Urinary bladder (tissue), 4 donors: ENCODE measurements at places on chromosomes 1 and 21. TPM values are rescaled to one million over a fixed set of nuclear protein-coding genes. Genes with fewer than 3 reads are reported as not detected.
A peak's percentile ranks its signal among the peaks of the same experiment; 100 is the strongest.

- peak; percentile 33 for DNase-seq
Observed at GRCh38 chr1:119472080-119472818, 34.8 kb upstream of the HSD3B1 start.

DNA sequence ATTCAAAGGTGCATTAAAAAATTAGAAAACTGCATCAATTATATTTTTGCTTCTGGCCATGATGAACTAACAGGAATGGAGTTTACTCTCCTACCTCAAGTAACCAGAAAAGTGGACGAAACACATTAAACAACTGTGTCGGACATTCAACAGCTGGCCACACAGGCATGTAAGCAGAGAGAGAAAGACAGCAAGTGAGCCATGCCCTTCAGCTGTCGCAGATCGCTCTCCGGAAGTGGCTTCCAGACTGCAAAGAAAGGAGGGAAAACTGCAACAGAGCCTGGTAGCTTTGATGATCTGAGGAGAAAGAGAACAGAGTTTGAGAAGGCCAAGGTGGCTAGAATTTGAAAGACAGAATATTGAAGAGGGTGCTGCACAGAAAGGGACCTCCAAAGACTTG lies 557.2 kb downstream of the MATN1 start:
- no peak for DNase-seq

- no peak for DNase-seq
Observed at GRCh38 chr21:35628316-35628715, 432.0 kb downstream of the SETD4 start.

GRCh38 chr1:204377800-204378668 lies 18.3 kb upstream of the PLEKHA6 start:
- DNase-seq, result no peak

DNA sequence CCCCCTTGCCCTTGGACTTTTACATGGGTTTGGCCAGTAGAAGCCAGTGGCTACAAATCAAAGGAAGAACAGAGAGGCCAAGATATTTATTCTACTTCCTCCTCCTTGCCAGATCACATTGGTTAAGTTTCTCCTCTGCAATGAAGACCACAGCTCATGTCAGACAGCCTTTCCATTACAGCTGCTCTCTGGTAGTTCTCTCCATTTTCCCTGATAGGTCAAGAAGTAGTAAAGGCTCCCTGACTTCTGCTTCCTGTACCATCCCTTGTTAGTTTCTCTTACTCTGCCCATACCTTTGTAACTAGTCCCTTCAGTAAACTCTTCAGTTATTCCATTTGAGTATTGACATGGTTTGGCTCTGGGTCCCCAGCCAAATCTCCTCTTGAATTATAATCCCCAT lies 27.8 kb downstream of the NME7 start:
- no peak for DNase-seq

GRCh38 chr1:151536499-151536898 lies 3.6 kb upstream of the TUFT1 start:
- no peak for DNase-seq

GRCh38 chr21:28132713-28133112 lies 860.0 kb downstream of the LTN1 start:
- DNase-seq, result no peak

DNA sequence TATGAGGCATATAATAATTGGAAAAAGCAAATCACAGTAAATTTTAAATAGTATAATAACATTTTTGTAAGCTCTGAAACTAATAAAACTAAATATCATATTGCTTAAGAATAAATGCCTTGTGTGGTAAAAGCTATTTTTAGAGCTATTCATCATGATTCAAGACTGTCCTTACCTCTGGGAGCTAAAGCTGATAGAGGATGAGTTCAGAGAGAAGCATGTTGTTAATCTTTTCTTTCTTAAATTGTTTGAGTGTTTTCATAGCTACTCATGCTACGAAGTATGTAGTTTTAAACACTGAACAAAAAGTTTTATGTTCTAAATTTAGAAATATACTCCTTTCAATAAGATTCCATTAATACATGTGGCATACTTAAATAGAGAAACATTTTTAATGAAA lies 30.5 kb downstream of the IFI16 start:
- DNase-seq, result no peak

DNA sequence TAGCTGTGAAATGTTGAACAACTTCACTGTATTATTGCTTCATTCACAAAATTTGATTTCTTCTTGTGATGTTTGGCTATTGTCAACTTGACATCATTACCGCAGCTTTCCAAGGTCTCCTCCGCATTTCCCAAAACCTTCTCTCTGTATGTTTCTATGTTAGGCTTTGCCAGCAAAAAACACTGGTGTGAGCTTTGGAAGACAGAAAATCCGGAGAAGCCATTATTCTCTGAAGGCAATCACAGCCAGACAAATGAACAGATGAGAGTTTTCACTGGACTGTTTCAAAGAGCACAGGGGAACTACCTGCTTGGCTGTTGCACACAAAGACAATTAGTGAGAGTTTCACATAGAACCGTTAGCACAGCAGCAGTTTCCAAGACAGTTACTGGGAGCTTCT lies 609.6 kb downstream of the BRINP3 start:
- no peak for DNase-seq

- DNase-seq, result no peak
Observed at GRCh38 chr1:246280551-246280950, 226.5 kb downstream of the SMYD3 start.

DNA sequence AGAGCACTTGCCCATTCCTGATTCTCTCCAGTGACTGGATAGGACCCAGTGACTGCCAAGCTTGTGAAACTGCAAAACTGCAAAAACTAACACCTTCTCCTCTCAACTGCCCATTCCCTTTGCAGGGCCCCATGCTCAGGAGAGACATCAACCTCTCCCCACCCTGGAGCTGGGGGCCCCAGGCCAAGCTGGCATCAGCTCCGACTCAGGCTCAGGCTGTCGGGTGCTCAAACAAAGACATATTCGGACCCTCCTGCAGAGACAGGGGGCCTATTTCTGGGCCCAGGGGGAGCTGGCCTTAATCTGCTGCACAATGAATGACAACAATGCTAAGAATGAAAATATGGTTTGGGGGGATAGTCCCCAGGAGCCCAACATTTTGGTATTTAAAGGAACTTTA lies 11.8 kb downstream of the LMX1A start:
- DNase-seq, result no peak

DNA sequence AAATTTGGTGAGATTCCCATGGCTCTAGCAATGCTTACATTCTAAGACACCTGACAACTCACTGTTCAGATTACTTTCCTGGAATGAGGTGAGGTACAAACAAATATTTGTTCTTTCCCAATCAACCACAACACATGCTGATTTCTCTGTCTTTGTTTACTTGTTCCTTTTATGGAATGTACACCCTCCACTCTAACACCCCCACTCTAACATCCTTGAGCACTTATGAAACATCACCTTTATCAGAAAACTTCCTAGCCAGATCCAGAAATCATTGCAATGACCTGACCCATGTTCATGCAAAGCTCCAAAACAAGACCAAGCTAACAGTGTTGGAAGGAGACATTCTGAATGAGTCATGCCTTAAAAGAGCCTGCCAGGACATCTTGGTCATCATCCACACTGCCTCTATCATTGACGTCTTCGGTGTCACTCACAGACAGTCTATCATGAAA lies 35.5 kb downstream of the HSD3B1 start:
- no peak for DNase-seq

DNA sequence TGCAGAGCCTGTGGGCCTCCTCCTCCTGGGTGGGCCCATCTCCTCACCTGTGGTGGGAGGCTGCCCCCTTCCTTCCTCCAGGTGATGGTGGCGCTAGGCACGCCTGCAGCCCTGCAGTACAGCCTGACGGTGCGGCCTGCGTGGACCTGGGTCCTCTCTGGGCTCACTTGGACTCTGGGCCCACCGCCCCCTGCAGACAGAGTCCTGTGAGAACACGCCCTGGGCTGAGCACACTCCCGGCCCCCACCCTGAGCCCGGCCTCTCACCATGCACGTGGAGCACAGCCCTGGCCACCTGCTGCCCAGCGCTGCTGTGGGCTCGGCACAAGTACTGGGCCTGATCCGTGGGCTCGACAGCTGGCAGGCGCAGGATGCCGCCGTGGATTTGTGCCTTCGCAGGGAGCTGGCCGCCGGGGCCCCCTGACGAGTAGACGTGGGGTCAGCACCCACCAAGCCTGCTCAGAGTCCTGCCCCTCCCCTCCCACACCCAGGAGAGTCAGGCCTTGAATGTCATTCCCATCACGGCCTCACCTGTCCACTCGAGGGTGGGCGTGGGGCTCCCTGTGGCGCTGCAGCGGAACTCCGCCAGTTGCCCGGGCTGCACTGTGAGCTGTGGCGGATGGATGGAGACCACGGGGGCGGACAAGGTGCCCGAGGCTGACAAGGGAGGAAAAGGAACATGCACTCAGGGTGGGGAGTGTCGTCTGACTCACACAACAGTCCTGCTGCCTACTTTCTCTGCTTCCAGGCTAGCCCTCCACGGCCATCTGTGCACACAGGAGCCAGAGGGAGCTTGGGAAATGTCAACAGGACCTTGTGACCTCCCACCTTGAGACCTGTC lies 43.4 kb downstream of the LDLRAD2 start:
- no peak for DNase-seq

GRCh38 chr21:19181604-19182140 lies 778.1 kb upstream of the TMPRSS15 start:
- no peak for DNase-seq

DNA sequence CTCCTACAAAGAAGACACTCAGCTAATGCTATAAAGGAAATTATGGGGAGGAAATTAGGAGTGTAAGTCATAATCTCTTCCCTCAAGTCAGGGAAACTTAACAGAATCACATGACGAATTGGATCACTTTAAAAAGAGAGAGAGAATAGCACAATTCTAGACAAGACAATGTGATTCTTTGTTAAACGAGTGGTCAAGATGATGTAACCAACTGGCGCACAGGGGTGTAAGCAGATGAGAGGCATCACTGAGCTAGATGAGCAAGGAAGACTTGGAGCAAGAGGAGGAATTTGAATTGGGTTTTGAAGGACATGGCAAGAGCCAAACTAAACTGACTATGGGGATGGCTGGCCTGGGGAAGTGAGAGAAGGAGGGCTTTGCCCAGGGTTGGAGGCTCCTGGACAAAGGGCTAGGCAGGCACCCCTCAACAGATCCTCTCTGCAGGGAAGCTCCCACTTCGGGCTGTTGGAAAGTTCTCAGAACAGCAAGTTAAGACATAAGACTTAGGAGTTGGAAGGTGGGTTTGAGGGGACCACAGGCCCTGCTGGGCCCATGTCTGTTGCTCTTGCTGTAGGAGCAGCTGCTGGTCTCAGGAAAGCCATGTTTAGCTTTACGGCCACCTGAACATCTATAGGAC lies 123.9 kb upstream of the GRIK3 start:
- DNase-seq, result no peak

DNA sequence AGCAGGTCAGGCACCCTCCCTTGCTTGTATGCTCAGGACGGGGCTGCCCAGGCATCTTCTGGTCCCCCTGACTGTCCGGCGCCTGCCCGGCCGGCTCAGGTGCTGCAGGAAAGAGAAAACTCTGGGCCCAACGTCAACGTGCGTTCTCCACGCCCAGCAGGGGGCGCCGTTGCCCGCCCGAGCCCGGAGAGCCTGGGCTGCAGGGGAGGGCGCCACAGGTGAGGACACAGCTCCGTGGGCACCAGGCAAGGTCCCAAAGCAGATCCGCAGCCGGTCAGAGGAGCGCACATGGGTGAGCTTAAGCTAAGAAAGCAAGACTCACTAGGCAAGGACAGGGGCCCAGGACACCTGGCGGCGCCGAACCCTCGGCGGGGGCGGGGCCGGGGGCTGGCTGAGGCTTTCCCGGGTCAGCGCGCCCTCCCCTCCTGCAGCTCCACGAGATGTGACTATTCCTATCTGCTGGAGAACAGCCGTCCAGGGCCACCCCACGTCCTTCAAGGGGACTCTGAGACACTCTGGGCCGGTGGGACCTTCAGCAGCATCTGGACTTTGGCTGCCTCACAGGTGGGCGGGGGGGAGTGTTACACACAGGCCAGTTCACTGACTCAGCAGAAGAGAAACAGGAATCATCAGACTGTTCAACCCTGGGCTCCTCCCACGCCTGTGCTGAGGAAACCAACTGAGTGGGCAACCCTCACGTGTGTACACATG lies 29.3 kb downstream of the KRTAP10-1 start:
- DNase-seq, result no peak

DNA sequence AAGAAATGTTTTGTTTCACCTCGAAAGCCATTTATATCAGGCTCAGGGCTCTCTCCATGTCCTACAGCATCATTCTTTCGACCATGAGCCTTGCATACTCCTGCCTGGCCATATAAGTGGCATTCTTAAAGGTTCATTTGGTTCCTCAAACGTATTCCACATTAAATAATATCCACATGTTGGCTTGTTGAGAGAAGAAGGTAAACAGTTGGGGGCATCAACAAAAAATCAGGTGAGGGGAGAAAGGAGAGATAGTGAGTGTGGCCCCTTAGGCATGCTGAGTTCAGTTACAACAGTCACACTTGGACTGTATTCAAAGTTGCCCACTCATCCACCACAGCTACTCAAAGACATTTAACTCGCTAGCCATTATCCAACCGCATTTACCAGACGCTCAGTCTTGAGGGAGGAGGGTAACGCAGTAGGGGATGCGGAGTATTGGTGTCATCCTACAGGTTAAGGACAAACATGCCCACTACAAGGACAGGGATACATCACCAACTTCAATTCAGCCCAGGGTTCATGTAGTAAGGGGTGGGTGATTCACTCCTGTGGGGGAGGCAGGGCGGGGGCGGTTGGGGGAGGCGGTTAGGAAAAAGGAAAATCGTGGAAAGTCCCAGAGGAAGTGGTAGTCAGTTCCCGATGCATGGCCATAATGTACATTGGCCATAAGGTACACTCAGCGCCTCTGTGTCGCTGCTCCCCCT lies 1.4 kb downstream of the ZNF697 start:
- DNase-seq, result no peak

- DNase-seq, result no peak
Observed at GRCh38 chr1:84272401-84272800, 29.1 kb upstream of the SAMD13 start.

DNA sequence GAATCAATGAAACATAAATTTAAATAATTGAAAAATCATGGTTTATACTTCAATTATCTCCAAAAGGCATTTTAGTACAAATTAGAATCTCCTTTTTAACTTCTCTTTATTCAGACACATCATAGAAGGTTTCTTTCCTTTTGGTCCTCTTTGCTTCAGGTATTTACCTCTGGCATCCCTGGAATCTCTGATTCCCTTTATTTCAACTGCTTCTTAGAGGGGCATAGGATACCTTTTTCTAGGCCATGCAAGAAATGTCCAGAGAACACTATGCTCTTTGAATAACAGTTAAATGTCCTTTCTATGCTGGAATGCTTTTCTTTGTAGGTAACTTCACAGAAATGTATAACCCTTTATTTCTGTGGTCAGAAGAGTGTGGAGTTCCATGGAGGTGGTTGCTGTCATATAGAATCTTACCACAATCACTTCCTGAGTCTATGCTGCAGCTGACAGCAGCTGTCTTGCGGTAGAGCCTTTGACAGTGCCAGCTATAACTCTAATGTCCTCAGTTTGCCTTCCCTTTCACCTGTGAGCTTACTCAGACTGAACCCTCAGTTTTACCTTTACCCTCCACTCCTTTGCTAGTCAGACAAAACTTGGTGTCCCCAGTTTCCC lies 8.6 kb downstream of the LAMC2 start:
- DNase-seq, result no peak

SH2D1B gene
- 0.08 TPM for polyA plus RNA-seq

SCMH1 gene
- 59.8 TPM for polyA plus RNA-seq

S100A16 gene
- polyA plus RNA-seq, result 83.8 TPM

PADI3 gene
- polyA plus RNA-seq, result 11.6 TPM
